Effector memory CD4-positive, alpha-beta T cell (primary cell): ENCODE measurements at places on chromosomes 3 and 15.

DNA sequence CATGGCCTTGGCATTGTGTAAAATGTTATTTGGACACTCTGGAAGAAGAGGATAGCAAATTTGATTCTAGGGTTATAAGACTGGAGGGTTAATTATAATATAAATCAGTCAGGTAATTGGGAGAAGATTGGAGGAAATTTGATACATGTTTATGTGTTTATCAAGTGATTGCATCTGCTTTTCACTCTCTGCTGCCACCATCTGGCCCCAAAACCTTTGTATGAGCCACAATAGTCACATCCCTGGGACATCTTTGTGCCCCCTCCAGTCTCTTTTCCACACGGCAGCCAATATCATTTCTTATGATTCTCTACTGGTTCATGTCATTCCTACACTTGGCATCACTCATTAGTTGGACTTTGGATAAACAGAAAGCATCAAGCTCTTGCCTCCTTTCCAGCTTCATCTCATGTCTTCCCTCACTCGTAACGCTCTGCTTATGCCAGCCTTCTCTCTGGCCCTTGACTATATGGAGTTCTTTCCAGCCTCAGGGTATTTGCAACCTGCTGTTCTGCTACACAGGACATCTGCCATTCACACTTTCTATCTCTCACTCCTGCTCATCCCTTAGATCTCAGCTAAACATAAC, 602.3 kb upstream of the SUCLG2 start:
- H3K4me1 ChIP-seq = no peaks in the 10 kb centered on the region
- no peak for DNase-seq
- H3K4me3 ChIP-seq = no peak overlapping the region

- no peak for DNase-seq
- peaks cover under 1% of the 10 kb centered on the region for H3K27me3 ChIP-seq
- H3K27ac ChIP-seq = no peak overlapping the region
- no peaks in the 10 kb centered on the region for H3K36me3 ChIP-seq
- H3K4me3 ChIP-seq = no peak overlapping the region
- no peaks in the 10 kb centered on the region for H3K4me1 ChIP-seq
Measured at GRCh38 chr3:127489357-127489756, 101.2 kb downstream of the TPRA1 start.

GRCh38 chr3:68919000-68919399, 13.3 kb downstream of the TAFA4 start:
- no peak overlapping the region for H3K4me3 ChIP-seq
- no peaks in the 10 kb centered on the region for H3K27me3 ChIP-seq
- no peaks in the 10 kb centered on the region for H3K4me1 ChIP-seq

DNA sequence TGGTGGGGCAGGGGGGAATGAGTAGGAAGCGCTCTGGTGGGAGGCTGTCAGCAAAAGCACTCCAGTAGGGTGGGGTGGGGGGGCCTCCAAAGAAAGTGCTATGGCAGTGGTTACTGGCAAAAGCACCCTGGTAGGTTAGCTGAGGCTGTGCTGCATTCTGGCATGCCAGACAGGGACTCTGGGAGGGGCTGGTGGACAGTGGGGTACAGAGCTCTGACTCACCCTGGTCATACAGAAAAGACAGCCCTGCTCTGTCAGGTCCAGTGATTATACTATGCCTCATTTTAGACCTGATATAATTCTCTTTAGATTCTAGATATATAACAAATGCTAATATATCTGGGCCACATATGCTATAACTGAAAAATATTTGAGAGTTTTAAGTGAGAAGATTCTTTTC, 82.8 kb upstream of the CPNE4 start:
- no peak overlapping the region for H3K4me3 ChIP-seq
- no peak for DNase-seq
- H3K4me1 ChIP-seq = no peaks in the 10 kb centered on the region
- no peak overlapping the region for H3K27ac ChIP-seq

- H3K36me3 ChIP-seq = no peaks in the 10 kb centered on the region
- no peak for DNase-seq
- no peaks in the 10 kb centered on the region for H3K4me1 ChIP-seq
- no peak overlapping the region for H3K27ac ChIP-seq
- no peak overlapping the region for H3K4me3 ChIP-seq
- H3K27me3 ChIP-seq = no peaks in the 10 kb centered on the region
Measured at GRCh38 chr3:8290611-8291010, 211.0 kb upstream of the LMCD1 start.

DNA sequence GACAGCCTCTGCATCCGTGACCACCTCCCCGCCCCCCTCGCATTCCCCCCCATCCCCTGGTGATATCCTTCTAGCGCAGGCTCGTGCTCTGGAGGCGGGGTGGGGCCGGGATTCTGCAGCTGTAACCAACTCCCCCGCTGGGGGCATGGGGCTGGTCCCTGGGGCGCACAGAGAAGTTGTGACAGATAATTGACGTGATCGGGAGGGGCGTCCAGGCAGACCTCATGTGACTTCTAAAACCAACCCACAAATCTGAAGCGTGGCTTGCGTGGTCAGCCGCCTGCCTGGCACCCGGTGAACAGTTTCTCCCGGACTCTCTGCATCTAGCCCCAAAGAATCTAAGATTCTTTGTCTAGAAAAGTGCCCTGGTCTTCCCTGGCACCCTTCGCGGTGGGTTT, 100.6 kb upstream of the IGF1R start:
- peaks cover 13% of the 10 kb centered on the region for H3K27me3 ChIP-seq
- H3K4me3 ChIP-seq = peak overlapping the region; percentile 48
- H3K27ac ChIP-seq = no peak overlapping the region

DNA sequence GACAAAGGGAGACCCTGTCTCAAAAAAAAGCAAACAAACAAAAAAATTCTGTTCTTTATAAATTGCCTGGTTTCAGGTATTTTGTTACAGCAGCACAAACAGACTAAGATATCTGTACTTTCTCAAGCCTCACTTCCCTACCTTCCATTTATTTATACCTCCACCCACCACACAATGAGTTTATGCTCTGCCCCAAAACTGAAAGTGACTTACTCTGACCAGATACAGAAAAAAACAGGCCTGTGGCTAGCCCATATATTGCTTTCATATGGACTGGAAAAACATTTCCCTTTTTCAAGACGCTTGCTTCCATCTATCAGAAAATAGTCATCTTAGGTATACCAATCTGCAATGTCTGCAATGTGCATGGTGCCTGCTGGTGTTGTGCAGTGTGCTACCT, 8.7 kb upstream of the GPD1L start:
- H3K4me1 ChIP-seq = no peaks in the 10 kb centered on the region
- H3K27ac ChIP-seq = no peak overlapping the region
- no peaks in the 10 kb centered on the region for H3K27me3 ChIP-seq

GRCh38 chr3:12287727-12288181, 1.1 kb upstream of the PPARG start:
- no peak for DNase-seq
- H3K4me3 ChIP-seq = peak overlapping the region; percentile 40
- H3K4me1 ChIP-seq = peaks cover 6% of the 10 kb centered on the region
- no peaks in the 10 kb centered on the region for H3K36me3 ChIP-seq
- no peak overlapping the region for H3K27ac ChIP-seq
- no peaks in the 10 kb centered on the region for H3K27me3 ChIP-seq

DNA sequence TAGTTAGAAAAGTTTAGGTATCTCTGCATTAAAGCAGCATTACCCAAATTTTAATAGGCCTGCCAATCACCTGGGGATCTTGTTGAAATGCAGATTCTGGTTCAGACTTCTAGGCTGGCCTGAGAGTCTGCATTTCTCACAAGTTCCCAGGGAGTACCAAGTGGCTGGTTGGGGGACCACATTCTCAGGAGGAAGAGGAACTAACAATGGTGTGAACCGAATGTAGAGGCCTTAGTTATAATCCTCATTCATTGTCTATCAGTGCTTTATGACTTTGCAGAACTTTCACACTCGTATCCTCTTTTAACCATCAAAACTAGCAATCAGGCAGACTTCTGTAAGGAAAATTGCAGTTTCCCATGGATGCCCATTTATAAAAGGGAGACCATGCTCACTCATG, 38.2 kb upstream of the UBE2E1 start:
- DNase-seq = no peak
- H3K36me3 ChIP-seq = no peaks in the 10 kb centered on the region
- H3K27ac ChIP-seq = no peak overlapping the region
- H3K4me3 ChIP-seq = no peak overlapping the region

DNA sequence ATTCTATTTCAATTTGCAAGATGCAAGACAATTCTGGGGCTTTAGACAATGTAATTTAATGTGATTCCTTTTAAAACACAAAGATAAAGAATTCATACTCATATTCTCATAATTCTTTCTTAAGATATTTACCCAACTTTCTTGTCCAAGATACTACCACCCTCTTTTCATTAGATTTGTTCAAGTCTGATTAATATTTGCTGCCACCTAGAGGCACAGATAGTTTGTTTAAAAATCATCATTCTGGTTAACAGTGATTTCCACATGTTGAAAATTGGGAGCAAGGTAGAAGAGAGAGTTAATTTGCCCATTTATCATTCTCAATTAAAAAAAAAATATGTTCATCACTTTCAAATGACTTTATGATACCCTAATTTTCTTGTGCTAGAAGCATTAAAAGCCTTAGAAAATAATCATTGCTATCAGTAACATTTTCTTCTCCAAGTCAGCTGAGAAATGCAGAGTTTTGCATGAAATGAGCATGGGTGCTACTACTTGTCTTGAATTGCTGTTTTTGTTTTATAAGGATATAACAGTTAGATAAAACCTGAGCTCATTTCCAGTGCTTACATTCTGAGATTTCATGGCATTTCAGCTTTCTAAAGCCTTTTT, 11.6 kb downstream of the TAMM41 start:
- no peaks in the 10 kb centered on the region for H3K4me1 ChIP-seq
- H3K36me3 ChIP-seq = peaks cover 61% of the 10 kb centered on the region
- H3K4me3 ChIP-seq = no peak overlapping the region
- DNase-seq = no peak
- H3K27ac ChIP-seq = no peak overlapping the region

GRCh38 chr15:45521596-45522327, 793 bp downstream of the SLC30A4 start:
- no peaks in the 10 kb centered on the region for H3K36me3 ChIP-seq
- no peaks in the 10 kb centered on the region for H3K27me3 ChIP-seq
- H3K4me3 ChIP-seq = peak overlapping the region; percentile 89
